ENCODE measurements at places on chromosomes 7 and 10.
A peak's percentile ranks its signal among the peaks of the same experiment; 100 is the strongest.

DNA sequence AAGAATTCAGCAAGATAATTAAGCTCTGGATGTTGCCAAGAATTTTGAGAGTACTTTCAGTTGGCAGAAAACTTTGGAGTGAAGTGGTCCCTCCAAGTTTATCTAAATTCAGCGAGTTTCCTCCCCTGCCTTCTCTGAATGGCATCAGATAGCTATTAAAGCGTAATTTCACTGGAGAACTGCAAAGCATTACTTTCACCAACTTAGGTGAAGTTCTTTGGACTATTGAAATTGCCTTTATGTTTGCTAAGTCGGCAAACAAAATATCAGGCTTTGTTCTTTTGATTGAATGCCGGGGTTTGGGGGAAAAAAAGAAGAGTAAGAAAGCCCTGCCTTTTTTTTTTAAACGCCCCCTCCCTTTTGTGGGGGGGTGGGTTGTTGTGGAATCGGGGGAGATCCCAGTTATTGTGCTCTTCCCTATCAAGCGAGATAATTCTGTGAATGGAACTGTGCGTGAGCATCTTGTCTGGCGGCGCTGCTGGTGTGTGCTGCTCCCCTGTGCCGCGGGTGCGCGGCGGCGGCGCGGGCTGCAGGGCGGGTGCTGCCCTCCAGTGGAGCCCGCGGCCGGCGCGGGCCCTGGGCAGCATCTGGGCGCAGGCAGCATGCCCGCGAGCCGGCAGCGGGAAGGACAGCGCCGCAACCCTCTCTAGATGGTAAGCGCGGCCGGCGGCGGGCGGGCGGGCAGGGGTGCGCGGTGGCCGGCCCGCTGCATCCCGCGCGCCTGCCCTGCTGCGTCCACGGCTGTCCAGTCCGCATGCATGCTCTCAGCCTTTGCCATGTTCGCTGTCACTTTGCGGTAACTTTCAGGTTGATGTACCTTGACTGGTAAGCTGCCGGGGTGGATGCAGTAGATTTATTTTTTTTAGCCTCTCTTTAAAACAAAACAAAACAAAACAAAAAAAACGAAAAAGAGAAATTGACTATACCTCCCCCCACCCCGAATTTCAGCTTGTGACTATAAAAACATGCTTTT, 176.5 kb downstream of the TCF7L2 start:
- peak; percentile 50 for DNase-seq

GRCh38 chr10:77821551-77821950, 105.0 kb downstream of the DLG5 start:
- DNase-seq: no peak

- no peak for DNase-seq
These were observed 93.1 kb downstream of the AUTS2 start for GRCh38 chr7:69691327-69691726.

DNA sequence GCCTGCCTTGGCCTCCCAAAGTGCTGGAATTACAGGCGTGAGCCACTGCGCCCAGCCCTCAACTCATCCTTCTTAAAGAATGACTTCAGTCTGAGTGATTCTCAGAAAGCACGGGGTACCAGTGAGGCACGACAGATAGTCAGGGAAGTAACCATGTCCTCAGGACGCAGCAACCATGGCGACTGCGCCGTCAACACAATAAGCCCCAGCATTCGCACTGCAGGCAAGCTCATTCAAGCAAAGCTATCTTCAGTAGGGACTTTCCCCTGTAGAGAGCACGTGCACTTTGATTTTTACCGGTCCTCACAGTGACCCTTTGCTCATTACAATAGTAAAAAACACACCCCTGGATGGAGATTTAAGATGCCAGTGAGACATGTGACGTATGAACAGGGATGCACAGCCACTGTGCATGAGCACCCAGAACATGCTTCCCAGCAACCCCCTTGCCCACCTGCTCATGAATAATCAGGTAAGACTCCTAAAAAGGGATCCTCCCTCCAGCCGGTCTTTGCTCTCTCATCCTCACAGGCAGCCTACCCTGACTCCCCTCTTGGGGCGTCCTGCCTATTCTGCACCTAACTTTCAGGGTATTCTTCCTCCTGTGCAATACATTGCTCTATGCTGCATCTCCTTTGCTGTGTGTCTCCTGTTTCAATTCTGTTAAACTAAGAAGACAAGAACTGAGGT, 9.1 kb downstream of the WDR86 start:
- DNase-seq: peak; percentile 37

DNA sequence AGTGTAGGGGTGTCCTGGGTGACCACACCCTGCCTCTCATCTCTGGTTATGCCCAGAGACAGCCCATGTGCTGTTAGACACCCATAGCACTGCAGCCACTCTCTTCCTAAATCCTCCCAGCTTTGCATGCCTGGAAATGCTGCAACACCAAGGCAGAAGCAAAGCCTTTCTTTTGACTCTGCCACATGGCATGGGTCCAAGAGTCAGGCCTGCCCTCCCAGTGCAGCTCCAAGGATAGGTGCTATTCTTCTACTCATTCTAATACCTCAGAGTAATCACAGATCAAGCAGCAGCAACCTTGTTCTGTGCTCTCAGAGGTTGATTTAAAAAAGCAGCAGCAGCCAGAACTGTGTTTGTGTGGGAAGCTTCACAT, 23.4 kb downstream of the FRMPD2 start:
- DNase-seq: no peak

GRCh38 chr7:105118612-105119600, 104.9 kb downstream of the KMT2E start:
- no peak for DNase-seq

DNA sequence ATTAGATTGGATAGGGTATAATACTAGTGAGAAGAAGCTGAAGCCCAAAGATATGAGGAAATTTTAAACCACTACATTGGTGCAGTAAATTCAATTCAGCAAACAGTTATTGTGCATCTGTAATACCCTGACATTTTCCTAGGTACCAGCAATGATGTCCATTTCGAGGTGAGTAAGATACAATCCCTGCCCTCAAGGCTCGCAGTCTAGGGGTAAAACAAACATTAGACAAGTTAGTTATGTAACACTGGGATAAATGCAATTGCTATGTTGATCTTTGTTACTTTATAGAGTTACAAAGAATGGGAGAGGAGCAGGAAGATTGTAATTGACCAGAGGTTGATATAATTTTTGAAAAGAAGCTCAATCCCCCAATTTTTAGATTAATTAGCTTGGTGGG, 168.1 kb downstream of the PRKG1 start:
- no peak for DNase-seq

DNA sequence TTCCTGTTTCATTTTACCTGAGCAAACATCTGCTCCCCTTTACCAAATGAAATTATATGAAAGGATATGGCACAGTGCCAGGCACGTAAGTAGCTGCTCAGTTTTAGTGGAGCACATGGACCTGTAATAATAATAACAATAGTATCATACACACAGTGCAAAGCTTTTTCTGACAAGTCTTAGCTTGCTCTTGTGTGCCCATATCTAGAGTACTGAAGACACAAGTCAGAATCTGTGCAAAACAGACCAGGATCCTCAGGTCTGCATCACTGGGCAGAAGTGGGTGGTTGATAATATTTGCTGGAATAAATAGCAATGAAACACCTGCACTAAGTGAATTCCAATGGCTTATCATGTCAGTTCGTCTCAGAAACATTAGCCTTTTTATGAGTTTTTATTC, 85.5 kb upstream of the DKK1 start:
- no peak for DNase-seq

- DNase-seq: no peak
These were observed 111.5 kb downstream of the PLCE1 start for GRCh38 chr10:94105226-94105625.

DNA sequence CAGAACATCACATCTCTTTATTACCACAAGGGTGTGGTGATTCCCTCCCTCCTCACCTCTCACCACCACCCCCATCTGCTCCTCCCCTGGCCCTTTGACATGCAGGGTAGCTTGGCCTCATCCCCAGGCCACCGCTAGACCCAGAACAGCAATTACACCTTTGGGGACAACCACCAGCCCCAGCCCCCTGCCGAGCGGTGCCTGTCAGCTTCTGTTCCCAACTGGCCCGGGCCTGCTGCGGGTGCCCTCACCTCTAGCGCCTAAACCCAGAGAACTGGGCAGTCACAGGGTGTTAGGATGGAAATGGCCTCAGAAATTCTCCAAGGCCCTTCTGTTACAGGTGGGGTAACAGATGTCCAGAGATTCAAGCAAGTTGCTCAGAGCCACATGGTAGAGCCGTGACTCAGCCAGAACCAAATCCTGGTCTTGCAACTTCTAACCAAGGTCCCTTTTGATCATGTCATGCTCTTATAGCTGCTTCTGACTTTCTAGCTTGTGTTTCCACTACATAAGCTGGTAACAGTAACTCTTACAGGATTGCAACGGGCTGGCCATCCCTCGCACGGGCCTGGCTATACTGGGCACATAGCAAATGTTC, 78.0 kb downstream of the PRKAG2 start:
- no peak for DNase-seq

DNA sequence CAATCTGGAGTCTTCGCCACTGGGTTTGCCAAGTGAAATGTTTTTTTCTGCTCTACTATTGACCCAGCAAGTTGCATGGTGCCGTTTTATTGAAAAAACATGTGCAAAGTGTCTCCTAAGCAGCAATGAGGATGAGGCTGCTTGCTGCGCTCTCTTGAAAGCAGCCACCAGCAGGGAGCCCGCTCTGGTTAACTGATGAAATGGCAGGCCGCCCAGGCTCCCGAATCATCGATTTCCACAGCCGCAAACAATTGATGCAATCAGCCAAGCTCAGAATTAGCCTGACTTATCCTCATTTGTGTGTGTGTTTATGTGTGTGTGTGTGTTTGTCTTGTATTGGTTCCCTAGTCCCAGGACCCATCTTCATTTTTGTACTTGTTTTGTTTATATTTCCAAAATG, 22.2 kb upstream of the LYZL1 start:
- DNase-seq: no peak

- no peak for DNase-seq
These were observed 64.5 kb upstream of the PODXL start for GRCh38 chr7:131620673-131621609.

GRCh38 chr7:21706131-21706530, 163.3 kb downstream of the DNAH11 start:
- no peak for DNase-seq

DNA sequence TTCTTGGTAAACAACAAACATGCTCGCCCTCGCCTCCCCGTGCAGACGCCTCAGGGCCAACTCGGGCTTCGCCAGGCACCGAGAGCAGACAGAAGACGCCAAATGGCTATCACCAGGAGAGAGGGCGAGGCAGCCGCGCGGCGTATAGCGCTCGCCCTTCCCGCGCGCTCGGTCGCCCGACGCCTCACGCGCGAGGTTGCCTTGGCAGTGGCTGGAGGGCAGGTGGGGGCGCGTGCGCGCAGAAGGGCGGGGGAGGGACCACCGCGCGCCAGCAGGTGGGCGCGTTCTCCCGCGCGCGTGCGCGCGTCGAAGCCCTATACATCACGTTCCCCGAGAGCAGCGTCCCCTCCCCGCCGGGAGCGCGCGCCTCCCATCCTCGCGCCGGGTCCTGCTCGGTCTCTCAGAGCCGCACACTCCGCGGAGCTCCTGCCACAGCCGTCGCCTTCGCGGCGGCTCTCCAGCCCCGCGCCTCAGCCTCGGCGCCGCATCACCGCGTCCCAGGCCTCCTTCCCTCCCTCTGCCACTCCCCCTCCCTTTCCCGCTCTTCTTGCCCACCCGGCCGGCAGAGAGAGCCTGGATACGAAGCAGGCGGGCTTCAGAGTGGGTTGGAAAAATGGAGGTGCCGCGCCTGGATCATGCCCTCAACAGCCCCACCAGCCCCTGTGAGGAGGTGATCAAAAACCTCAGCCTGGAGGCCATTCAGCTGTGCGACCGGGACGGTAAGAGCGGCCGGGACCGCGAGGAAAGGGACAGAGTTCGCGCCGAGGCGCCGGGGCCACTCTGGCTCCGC, at the start of gene PHYHIPL:
TSS of gene PHYHIPL (plus strand) at position 403 of the 790 bp plus-strand sequence. CDS start at position 614, 211 bp downstream.
- DNase-seq: peak; percentile 18

- DNase-seq: no peak
These were observed 12.7 kb upstream of the AGR2 start for GRCh38 chr7:16817536-16817935.

DNA sequence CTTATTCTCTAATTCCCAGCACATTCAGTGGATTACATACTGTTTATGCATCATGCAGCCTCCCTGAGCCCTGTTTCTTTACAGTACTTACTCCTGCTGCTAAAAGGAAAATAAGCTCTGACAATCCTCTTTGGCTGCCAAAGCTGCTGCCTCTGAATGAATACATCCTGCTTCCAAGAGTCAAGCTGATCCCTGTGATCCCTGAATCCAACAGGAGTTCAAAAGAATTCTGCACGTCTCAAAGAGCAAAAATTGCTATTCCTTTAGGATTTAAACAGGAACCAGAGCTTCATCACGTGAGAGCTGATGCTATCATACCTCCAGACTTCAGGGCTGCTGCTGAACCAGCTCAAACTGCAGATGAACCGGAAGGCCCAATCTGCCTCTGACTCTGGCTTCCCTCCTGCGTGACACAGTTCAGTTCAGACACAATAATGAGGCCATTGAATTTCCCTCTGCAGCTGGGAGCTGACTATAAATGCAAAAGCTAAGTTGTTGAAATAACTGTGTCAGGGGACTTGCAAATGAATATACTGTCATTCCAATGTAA, 851.0 kb upstream of the PHF14 start:
- DNase-seq: no peak

- no peak for DNase-seq
These were observed 4.3 kb upstream of the LAMB1 start for GRCh38 chr7:108007261-108007660.

GRCh38 chr7:150502519-150502918, 12.2 kb upstream of the GIMAP7 start:
- DNase-seq: peak; percentile 56

DNA sequence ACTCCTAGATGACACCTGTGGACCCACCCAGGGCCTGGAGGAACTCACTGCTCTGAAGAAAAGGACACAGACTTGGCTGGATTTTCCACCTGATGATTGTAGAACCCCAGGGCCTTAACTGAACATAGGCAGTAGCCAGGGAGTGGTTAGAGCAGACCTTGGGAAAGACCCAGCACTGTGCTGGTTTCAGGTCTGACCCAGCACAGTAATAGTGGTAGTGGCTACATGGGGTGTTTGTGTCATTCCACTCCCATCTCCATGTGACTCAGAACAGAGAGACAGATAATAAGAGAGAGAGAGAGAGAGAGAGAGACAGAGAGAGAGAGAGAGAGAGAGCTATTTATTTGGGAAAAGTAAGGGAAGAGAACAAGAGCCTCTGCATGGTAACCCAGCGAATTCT, 239.1 kb upstream of the MEOX2 start:
- no peak for DNase-seq

DNA sequence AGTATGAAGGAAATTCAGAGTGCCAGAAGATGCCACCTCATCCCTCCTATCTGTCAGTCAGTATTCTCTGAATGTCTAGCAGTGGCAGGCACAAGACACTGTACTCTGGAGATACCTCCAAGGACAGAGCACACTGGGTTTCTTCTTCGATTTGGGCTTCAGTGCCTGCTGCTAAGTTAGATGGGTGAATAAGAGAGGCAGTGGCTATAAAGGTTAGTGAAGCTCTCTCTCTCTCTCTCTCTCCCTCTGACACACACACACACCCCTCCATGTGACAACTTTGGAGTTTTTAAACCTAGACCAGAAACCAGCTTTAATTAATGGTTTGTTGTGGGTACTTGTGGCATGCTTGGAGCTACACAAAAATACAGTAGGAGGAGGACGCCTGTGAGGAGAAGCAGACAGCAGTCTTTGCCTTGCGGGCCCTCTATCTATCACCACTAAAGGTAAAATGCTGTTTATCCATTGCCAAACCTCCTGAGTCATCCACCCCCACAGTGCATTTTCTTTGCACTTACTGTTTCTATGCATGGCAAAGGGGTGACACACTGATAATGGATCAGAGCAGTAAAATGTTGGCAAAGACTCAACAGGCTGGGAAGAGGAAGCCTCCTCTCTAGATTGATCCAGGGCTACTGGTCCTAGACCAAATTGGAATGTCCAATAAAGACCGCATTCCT, 102.5 kb downstream of the TRIL start:
- DNase-seq: no peak
